Uterus (tissue), 4 donors: ENCODE measurements at places on chromosomes 3 and 15.

- DNase-seq: peak; percentile 94
Measured at GRCh38 chr3:42772670-42773408, at the start of gene CCDC13. CCDC13 (minus strand) TSS chr3:42773253; CDS start chr3:42758345, 14,908 bp downstream.

- no peak for DNase-seq
Measured at GRCh38 chr3:95670765-95671164, 1143.6 kb upstream of the EPHA6 start.

DNA sequence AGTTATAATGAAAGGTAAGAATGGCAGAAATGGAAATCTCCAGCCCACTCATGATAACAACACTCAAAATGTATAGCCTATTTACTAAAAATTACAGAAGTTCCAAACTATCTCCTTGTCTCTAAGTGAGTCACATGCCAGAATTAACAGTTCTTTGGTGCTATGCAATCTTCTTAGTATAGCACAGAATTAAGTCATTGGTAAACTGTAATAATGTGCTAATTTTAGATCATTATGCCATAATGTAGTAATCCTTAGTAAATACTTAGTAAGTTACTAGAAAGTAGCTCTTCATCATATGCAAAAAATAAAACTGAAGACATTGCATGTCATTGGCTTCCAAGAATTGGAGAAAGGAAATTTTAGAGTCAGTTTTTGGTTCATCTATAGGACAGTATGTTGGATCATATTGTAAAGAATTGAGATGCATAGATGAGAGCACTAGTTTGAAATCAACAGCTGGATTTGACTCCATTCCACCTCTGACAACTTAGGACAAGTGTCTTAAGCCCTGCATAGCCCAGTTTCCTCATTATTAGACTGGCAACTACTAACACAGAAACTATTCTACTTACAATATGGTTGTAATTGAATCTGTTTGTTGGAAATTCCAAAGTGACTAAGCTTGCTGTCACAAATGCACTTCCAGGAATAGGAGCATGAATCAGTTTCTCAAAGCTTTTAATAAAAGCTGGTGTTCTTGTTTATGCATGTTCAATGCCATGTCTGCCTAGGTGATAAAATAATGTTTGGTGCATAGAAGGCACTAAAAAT, 40.1 kb upstream of the CD47 start:
- DNase-seq: no peak

DNA sequence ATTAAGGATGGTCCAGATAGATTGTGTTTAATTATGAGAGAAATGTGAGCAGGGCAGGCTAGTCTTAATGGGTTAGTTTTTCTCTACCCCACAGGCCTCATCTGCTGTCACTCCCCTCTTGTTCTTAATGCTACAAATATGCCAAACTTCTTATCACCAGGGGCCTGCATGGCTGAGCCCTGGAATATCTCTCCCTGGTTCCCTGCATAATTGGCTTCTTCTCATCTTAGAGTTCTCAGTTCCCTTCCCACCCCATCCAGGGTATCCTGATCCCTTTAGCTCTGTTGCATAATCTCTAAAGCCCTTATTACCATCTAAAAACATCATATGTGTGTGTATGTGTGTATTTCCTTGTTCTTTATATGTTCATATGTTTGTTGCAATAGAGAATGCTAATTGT, 279.6 kb downstream of the LSAMP start:
- DNase-seq: no peak

GRCh38 chr3:171390051-171390941, 69.9 kb downstream of the TNIK start:
- no peak for DNase-seq

DNA sequence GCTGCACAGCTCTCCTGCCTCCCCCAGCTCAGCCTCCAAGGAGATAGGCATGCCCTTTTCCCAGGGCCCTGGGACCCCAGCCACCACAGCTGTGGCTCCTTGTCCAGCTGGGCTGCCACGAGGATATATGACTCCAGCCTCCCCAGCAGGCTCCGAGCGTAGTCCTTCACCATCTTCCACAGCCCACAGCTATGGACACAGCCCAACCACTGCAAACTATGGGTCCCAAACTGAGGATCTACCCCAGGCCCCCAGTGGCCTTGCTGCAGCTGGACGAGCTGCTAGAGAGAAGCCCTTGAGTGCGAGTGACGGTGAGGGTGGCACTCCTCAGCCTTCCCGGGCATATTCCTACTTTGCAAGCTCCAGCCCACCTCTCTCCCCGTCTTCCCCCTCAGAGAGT, 20.5 kb upstream of the APEH start:
- no peak for DNase-seq

GRCh38 chr15:73249499-73249898, 119.3 kb downstream of the HCN4 start:
- DNase-seq: no peak

DNA sequence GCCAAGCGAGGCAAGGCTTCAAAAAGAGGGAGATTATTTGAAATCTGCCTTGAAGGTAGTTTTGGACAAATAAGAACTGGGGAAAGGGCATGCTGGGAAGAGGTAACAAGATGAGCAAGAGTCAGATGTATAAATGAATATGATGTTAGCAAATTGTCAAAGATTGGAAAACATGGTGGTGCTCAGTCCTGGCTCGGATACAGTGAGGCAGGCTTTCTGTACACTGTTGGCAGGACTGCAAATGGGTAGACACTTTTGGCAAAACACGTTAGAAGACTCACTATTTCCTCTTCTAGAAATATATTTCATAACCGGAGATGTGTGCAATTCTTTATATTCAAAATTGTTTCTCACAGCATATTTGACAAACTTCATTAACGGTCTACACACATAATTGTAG, 429.9 kb downstream of the IL5RA start:
- no peak for DNase-seq

DNA sequence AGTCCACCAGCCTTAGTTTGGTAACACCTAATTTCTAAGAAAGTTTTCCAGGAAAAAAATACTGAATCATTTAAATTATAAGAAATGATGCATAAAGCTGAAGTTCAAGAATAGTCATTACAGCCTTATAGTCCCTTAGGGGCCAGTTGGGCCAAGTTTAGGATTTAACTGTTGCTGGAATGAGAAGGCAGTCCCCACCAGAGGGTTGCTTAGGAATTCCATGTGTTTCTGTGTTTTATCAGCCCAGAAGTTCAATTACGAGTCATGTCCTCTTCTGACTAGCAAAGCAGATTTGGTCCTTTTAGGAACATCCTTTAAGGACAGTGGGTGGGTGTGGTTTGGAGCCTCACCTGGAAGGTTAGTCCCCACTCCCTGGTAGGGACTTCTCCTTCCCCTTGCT, 57.0 kb upstream of the NR2E3 start:
- DNase-seq: no peak

DNA sequence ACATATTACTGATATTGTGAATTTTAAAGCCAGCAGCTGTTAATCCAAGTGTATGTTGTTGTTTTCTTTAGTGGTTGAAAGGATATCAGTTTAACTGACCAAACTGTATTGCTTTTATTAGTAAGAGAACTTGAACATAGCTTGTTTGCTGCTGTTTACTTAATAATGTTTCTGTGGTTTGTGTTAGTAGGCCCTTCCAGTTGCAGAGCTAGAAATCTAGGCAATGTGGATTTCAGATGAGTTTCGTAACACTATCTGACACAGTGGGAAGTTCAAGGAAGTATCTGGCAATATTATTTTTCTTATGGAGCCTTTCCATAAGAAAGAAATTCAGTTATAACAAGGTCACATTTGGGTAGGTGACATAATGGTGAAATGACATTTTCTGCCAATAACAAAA, 18.5 kb downstream of the ZNF609 start:
- DNase-seq: no peak

DNA sequence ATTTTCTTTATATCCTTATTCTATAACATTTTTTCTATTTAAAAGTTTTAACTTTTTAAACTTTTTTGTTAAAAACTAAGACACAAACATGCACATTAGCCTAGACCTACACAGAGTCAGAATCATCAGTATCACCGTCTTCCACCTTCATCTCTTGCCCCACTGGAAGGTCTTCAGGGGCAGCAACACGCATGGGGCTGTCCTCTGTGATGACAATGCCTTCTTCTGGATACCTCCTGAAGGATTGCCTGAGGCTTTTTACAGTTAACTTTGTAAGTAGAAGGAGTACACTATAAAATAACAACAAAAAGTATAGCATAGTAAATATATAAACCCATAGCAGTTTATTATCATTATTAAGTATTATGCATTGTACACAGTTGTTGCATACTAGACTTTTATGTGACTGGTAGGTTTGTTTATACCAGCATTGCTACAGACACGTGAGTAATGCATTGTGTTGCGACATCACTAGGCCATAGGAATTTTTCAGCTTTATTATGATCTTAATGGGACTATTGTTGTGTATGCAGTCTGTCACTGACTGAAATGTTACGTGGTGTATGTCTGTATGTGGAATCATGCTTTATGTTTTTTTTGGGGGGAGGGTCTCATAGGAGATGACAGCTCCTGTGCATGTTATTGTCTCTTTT, 18.2 kb downstream of the ATP1B3 start:
- no peak for DNase-seq

DNA sequence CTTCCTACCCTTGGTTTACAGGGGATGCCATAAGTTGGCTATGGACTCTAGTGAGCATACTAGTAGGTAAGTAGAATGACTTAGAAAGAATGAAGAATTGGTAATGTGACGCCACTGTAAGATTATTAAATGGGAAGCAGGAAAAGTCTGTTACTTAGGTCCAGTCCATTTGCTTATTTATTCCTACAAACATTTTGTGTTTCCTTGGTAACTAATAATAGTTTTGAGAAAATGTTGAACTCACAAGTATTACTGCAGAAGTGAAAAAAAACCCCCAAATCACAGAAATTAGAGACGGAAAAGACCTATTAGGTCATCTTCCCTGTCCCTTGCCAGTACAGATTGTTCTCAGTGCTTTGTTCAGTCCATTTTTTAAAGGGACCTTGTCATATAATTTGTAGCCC, 63.5 kb downstream of the CMSS1 start:
- no peak for DNase-seq

- DNase-seq: no peak
Measured at GRCh38 chr3:110243081-110243480, 828.5 kb upstream of the NECTIN3 start.

DNA sequence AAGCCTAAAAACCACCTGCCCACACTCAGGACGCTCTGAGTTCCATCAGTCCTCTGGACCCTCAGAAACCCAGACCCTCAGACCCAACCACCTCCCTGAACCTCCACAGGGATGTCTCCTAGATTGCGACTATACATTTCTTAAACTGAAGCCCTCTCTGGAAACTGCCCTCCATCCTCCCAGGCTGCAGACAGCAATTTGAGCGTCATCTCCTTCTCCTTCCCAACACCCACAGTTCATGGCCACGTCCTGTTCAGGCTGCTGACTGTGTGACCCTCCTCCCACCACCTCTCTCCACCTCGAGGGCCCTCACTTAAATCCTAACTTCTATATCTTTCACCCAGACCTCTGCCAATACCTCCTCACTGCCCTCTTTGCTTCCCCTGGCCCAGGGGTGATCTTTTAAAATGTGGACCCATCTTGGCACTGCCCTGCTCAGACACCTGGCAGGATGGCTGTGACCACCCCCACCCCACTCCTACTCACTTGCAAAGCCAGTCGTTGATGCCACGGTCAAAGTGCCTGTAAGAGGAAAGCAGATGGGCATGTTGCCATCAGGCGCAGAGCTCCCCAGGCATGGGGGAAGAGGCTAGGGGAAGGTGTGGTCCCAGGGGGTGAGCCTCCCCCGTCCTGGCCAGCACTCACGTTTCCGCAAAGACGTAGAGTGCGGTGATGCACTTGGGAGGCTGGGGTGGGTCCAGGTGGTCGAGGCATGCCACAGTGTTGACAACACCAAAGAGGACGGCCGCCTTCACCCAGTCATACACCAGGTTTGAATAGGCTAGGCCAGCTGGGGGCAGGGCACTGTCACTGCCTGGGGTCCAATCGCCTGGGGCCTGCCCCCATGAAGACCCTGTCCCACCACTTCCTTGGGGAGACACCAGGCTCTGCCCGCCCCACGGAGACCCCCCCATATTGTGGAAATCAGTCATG, 6.0 kb downstream of the HHATL start:
- no peak for DNase-seq

GRCh38 chr15:96002890-96003859, 327.3 kb upstream of the NR2F2 start:
- no peak for DNase-seq

DNA sequence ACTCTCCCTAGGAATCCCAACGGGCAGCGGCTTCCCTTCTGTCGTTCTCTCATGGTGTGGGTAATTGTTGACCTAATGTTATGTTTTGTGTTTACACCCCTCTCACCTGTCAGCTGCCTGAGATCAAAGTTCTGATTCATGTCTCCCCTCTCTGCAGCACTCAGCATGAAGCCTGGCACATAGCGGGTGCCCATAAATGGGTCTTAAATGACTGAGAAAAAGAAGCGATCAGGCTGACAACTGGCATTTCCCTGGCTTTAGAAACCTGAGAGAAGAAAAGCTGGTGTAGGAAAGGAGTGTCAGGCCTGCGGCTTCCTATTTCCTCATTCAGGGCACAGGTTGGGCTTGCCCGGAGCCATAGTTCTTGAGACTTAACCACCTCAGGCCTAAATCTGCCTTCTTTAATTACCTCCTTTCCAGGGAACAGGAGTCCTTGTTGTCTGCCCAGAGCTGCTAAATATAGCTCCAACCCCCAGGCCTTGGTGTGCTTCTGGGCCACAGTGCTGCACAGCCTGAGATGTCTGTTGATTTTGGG, 31.8 kb downstream of the LPP start:
- no peak for DNase-seq

DNA sequence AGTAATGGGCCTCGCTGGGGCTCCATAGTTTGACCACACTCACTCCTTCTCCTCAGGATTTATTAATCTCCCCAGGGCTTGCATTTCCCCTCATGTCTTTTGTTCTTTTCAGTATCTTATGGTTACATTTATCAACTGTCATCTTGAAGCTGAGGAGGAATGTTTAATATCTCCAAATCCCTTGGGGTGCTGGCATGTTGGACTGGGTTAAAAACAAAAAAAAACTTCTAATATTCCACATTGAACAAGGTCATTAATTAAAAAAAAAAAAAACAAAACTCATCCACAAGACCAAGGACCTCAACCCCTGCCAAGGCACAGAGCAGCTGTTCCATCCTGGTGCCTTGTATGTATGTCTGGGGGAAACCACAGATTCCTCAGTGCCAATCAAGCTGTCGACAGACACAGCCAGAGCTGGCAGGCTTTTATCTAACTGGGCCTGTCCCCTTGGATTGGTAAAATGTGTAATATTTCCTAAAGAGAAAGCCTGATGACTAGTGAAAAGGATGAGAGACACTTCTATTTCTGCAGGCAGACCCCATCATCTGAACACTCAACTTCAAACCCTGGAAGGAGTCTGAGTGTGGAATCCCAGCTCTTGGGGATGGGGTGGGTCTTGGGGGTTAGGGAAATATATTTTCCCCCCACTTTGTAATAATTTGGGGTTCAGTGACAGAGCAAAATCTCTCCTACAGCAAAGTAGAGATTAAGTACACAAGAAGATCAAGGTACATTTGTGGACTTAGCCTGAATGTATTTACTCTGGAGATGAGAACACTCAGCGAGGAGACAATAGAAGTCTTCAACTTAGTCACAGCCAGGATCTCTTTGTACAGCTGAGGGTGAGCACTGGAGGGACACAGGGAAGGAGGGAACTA, 69.1 kb downstream of the TTC23 start:
- DNase-seq: no peak

DNA sequence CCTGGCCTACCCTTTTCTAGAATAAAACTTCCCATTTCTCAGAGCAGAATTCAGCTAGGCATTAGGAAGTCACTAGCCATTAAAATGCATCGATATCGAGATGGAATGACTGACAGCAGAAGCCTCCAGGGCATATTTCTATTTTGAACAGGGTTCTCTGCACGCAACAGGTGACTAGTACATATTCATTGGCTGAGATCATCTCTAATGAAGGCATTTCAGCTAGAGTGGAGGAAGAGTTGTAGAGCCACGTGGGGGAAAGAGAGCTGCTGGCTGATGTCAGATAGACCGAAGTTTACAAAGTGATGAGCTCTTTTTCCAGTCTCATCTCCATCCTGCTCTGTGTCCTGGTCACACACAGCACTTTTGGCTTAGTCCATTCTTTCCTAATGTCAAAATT, 7.5 kb downstream of the TMEM40 start:
- DNase-seq: no peak
